Activated T-cell treated with anti-CD3 and anti-CD28 coated beads for 1 hour (primary cell): ENCODE measurements at places on chromosomes 4 and X.

DNA sequence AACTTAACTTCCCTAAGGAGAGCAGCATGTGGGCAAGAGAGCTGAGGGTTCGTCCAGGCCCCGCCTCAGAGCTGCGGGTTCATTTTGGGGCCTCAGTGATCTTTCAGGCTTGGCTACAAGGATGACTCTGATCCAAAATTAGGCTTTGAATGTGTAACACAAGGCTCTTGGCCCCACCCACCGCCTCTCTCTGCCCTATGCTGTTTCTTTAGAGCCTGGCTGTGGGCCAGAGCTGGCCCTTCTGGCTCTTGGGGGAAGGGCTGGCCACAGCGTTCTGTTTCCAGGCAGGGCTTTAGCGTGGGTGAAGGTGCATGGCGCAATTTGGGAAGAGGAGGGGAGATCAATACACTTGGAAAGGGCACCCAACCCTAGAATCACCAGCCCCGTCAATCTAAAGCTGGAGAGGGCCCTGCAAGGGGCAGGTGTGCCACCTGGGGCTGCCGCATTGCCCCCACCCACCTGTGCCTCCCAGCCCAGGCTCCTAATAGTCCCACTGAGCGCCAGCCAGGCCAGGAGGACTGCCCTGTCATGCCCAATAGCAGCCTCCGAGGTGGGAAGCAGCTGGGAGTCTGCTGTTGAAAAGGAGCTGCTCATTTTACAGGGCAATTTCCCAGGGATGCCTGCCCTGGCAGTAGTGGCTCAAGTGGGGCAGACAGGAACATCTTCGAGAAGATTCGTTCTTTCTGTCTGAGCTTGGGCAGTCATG lies 84.5 kb upstream of the MAML3 start:
- no peak for DNase-seq

DNA sequence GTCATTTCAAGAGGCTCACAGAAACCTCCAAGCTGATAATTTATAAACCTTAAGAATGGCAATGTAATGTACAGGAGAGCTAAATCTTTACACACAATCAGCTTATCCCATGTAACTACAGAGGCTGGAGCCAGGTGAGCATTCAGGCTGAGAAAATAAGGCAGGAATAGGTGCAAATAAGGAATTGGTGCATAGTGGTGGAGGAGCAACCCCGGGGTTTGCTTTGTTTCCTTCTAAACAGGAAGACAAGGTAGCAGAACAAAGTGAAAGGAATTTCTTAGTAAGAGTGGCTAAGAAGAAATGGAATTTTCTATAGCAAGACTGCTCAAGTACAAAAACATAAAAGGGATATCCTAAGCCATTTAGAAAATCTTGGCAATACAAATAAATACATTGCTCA lies 82.4 kb downstream of the NR3C2 start:
- no peak for DNase-seq

DNA sequence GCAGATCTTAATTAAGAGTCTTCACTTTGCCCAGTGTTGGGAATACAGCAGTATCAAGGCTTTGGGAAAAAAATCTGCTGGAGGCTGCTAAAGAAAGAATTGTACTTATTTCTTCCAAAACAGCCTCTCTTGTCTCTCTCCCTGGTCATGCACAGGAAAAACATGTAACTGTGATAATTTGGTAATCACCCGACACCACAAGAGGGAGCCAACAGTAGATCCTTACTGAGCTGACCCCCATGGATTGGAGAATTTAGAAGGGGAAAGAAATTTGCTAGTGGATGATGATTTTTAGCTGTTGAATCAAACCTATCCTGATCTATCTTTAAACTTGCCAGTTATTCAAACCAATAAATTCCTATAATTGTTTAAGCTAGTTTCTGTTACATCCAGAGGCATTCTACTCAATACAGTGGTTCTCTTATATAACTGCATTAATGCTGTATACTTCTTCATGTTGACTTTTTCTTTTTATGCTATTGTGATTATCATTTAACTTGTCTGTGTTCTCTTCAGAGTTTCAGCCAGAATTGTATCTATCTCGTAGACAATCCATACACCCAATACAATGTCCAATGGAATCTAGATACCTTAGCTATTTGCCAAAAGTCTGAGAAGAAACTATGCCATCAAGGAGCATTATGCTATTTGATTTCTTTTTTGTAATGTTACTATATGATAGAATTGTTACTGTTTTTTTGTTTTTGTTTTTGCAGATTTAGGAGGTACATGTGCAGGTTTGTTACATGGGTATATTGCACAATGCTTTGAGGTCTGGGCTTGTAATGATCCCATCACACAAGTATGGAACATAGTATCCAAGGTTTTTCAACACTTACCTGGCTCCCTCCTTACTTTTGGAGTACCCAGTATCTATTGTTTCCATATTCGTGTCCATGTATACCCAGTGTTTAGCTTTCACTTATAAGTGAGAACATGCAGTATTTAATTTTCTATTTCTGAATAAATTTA lies 31.3 kb upstream of the ARHGEF38 start:
- DNase-seq: no peak

DNA sequence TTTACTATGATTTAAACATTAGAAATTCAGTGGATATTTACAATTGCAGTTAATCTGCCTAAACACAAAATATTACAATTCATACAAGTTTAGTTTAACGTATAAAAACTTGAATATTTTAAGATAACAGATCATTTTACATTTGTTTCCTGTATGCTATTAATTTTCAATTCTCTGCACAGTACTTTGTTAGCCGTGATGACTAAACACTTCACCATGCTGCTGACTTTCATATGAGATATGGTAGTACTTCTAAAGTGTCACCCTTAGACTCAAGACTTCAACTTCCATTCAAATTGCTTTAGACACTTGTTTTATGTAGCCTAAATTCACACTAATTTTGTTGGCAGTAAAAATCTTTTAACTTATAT lies 1646.4 kb upstream of the ADGRL3 start:
- no peak for DNase-seq

GRCh38 chr4:73815145-73815544 lies 21.3 kb upstream of the CXCL6 start:
- no peak for DNase-seq

DNA sequence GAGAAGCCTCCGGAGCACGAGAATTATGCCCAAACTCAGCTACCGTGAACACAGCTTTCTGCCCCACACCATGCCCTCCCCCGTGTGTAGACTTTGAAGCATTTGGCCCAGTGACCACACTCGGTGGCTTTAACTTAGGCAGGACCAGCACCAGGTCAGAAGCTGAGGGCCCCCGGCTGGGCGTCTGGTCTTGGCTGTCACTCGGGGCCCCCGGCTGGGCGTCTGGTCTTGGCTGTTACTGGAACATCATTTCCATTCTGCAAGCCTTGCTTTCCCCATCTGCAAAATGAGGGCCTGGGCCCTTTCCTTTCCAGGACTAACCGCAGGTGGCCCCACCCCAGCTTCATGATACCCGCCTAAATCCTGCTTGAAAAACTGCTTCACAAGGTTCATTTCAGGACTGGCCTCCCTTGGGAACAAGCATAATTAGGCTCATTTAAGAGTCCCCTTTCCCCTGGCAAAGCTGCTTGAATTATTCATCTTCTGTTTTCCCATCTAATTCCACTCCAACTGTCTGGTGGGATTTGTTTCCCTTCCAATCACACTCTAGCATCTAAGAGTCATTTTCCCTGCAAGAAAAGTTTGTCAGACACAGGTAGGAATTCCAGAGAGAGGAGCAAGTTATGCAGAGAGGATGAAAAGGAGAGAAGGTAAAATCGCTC lies 82.5 kb downstream of the WFS1 start:
- no peak for DNase-seq

GRCh38 chr4:139958739-139959098 lies 195.3 kb downstream of the MAML3 start:
- DNase-seq: no peak

DNA sequence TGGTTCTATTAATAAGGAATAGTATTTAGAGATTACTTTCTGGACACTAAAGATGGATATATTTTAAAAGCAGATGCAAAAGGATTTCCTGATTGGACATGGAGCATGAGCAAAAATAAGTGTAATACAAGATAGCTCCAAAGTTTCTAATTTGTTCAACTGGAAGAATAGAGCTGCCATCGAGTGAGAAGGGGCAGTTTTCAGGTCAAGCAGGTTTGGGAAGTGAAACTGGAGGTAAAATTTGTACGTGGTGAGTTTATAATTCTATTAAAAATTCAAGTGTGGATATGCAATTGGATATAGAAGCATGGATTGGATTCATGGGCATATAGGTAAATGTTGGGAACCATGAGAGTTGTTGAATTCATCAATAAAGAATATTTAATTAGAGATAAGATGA lies 31.8 kb downstream of the PRDM8 start:
- no peak for DNase-seq

GRCh38 chrX:40863671-40864070 lies 128.3 kb upstream of the MED14 start:
- DNase-seq: no peak

DNA sequence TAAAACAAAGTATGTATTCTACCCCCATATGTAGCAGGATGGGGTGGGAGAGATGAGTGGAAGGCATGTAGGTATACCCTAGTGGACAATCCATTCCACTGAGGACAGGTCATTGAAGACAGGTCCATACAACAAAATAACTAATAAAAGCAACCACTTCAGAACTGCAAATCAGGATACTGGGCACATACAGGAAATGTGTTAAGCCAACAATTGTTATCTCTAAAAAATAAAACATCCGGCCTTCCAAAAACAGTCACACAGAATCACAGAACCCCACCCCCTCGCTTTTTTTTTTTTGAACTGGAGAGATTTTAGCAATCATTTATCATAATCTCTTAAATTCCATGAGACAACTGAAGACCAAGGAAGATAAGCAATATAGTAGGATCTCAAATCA lies 112.9 kb downstream of the FRYL start:
- no peak for DNase-seq

- DNase-seq: no peak
Measured at GRCh38 chrX:46649421-46650260, 76.1 kb downstream of the CHST7 start.

GRCh38 chr4:119020158-119020557 lies 115.5 kb upstream of the MYOZ2 start:
- DNase-seq: no peak

- DNase-seq: no peak
Measured at GRCh38 chr4:84336964-84337705, 162.0 kb downstream of the NKX6-1 start.

DNA sequence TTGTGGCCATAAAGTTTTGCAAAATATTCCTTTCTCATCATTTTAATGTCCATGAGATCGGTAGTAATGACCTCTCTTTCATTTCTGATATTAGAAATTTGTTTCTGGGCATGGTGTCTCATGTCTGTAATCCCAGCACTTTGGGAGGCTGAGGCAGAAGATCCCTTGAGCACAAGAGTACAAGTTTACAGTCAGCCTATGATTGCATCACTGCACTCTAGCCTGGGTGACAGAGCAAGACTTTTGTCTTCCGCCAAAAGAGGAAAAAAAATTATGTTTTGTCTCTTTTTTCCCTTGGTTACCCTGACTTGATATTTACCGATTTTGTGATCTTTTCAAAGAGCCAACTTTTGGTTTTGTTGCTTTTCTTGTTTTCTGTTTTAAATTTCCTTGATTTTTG lies 10.8 kb upstream of the NKAP start:
- no peak for DNase-seq

- no peak for DNase-seq
Measured at GRCh38 chrX:46626566-46626965, 53.0 kb downstream of the CHST7 start.

DNA sequence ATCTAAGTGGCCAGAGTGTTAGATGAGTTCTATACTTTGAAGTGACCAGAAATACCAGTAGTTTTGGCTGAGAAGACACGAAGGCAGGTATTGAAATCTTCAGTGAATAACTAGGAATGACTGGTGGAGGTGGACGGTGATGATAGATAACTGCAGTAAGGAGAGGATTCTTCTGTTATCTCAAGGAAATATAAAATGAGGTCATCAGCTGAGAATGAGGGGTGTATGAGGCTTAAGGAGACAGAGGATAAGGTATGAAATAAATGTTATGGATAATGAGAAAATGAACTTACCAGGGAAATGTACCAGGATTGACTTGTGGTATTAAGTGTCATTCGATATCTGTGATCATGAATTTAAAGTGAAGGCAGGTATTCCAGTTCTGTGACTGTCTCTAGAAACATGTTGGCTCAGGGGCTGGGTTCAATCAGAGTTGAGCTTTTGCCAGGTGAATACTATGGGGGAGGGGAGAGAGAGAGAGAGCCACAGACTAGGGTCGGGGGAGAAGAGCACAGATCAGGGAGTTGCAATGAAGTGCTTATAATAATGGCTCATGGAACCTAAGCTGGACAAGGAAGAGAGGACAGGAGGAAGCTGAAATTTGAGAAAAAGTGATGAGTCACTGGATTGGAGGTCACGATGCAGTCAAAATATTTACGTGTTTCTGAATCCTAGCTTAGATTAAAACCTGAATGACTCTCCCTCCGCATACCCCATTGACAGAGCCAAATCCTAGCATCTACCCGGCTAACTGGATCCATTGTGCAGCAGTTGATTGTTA lies 37.5 kb upstream of the BRS3 start:
- DNase-seq: no peak

DNA sequence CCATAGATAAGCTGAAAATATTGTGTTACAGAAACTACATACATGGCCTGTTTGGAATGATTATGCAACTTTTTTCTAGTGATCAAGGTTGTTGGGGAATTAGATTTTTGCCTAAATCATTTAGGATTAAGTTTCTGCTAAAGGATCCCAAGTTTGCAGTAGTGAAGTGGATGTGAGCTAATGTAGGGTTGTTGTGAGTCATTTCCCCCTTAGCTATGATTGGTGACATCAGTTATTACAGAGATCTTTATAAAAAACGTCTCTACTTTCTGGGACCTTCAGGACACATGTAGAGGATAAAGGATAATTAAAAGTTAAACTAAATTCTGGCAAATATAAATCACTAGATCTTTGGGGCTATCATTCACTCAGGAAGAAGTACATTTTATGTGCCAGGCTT lies 133.3 kb downstream of the GATB start:
- DNase-seq: no peak

DNA sequence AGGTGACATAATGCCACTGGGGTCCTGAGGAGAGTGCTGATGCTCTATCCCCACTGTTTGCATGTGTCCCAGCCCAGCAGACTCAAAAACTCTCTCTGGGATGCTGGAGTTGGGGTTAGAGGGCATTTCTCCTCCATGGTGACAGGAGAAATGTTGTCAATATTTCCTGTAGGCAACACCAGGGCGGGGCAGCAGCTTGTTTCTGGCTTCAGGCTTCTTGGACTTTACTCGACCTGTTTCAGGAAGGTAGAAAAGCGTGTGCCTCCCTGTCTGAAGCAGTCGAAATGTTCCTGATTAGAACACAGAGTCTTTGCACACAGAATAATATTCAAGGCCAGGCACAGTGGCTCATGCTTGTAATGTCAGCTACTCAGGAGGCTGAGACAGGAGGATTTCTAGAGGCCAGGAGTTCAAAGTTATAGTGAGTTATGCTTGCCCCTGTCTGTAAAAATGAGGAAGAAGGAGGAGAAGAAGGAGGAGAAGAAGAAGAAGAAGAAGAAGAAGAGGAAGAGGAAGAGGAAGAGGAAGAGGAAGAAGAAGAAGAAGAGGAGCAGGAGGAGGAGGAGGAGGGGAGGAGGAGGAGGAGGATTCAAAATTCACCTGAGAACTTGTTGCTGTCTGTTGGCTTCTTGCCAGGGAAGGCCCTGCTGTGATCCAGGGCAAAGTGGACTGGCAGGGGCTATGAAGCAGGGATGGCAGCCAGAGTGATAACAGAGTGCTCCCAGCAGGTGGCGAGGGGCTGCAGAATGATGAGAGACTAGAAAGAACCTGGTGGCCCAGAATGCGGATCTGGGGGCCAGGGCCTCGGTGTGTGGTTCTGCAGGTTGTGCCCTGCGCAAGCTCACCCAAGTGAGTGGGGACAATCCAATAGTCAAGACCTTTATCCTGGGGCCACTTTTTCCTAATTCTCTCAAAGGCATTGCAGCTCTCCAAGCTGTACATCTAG lies 82.9 kb downstream of the RTL5 start:
- DNase-seq: no peak

GRCh38 chr4:82891707-82892466 lies 934 bp upstream of the SEC31A start:
- DNase-seq: no peak
